ENCODE measurements at places on chromosomes 4 and X.

- DNase-seq: no peak
Measured at GRCh38 chr4:16467061-16467460, 240.8 kb upstream of the TAPT1 start.

DNA sequence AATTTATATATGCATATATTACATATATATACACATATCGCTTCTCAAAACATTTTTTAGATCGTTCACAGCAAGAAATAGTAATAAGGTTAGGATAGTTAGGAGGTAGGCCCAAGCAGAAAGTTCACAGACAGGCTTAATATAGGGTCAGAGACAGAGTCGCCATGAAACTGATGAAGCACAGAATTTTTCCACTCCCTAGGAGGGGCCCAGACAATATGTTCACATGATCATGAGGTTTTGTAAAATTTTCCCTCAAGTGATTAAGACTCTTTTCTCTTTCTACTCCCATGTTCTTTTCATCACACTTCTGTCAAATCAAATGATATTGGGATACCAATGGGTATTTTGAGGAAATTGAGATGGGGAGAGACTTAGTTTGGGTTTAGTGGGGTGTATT lies 5.2 kb upstream of the ENAM start:
- no peak for DNase-seq

- DNase-seq: no peak
Measured at GRCh38 chr4:148747721-148748268, 305.6 kb upstream of the NR3C2 start.

GRCh38 chrX:69556060-69557011 lies 52.2 kb downstream of the NALF2 start:
- no peak for DNase-seq

- no peak for DNase-seq
Measured at GRCh38 chr4:137454767-137455166, 77.5 kb downstream of the PCDH18 start.
